ENCODE measurements at places on chromosomes 4 and X.

DNA sequence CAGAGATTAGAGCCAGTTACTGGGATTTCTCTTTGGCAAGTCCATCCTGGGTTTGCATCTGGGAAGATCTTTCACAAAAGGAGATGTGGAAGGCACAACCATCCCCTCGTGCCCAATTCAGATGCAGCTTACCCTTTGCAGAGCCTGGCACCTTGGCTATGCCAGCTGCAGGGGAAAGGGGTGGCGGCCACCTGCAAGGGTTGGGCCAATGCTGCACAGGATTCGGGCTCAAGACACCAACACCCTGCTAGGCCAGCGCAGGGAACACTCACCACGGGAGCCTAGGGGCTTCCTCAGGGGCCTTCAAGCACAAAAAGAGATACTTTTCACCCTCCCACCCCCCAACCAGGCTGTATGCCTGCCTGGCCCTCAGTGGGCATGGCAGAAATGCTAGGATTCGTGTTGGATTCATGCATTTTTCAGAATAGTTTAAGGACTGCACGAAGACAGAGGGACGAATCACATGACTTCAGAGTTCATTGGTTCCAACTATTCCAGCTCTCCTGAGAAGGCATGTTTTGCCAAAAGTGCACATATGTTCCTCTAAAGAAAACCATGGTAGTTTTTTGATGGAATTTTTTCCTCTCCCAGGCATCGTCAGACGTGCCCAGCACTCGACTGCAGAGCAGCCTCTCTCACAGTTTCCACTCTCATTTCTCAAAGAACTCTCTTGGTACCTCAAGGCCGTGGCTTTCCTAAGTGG lies 94.4 kb downstream of the PHKA2 start:
- DNase-seq, result no peak

DNA sequence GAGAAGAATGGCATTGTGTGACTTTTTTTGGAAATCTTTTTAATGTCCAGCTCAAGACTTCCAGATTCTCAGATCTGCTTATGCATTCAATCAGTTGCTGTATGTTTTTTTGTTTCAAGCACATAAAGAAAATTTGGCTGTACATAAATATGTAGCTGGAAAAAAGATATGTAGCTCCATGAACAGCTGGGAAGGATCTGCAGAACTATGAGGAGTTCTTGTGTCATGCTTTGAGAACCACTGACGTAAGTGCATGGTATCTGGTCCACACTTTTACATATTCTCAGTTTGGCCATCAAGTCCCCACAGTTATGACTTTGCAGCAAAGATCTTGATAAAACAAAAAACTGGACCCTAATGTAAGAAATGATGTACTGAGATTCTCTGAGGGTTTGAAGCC lies 165.9 kb downstream of the KIT start:
- DNase-seq, result no peak

DNA sequence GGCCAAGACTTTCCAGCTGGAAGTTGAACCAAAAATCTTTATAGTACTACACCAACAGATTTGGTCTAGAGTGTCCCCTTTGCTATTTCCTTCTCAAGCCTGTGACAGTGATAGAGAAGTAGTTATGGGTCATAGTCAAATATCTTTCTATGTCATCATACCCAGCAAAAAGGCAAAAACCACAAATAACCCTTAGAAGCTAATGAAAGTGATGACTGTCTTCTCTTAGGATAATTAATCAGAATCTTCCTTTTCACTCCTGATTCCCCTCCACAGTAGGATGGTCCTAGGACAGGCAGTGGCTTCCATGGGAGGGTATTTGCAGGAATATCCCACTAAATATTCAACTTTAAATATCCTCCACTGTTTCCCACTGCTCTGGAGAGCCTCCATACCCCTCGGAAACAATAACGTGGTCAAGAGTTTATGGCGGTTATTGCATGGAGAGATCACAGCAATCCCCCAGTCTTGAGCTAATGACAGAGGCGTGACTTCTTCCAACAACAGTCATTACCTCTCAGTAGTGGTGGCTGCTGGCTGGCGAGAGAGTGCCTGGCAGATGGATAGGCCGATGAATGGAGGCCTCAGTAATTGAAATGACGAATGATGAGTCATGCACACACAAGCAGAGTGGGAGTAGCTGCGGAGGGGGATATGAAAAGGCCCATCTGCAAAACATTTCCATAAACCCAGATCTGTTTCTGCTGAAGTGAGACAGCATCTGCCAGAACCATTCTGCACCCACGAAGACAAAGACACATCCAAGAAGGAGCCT lies 154.9 kb downstream of the STK32B start:
- no peak for DNase-seq

- DNase-seq, result no peak
Measured at GRCh38 chr4:128812442-128813235, 3.1 kb downstream of the JADE1 start.

GRCh38 chrX:40853004-40853815 lies 117.9 kb upstream of the MED14 start:
- no peak for DNase-seq

DNA sequence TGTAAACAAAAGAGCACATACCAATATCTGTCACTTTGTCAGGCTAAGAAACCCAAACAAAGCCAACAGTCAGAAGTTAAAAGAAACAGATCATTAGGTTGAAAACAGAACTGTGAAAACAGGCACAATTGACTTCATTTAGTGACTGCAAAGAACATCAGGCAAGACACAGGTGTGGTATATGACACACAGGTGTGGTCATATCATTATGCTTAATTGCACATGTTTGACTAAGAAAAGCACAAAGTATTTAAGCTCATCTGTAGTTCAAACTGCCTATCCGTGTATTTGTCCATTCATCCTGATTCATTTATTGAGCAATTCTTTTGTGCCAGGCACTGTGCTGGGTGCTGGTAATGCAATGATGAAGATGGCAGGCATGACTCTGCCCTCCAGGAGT lies 150.7 kb downstream of the DEFB131A start:
- DNase-seq, result no peak

GRCh38 chr4:186002853-186003252 lies 66.1 kb upstream of the TLR3 start:
- no peak for DNase-seq

DNA sequence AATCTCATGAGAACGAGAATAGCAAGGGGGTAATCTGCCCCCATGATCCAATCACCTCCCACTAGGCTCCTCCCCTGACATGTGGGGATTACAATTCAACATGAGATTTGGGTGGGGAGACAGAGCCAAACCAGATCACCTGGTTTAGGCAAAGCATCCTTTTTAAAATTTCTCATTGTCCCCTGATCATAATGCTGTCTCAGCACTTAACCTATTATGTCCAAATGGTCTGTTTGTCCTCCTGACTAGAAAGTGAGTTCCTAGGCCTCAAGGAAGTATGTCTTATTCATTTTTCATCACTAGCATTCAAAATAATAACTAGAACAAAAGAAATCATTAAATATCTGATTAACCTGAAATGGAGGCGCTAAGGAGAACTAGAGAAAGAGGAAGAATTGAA lies 7.9 kb upstream of the PRMT9 start:
- no peak for DNase-seq

DNA sequence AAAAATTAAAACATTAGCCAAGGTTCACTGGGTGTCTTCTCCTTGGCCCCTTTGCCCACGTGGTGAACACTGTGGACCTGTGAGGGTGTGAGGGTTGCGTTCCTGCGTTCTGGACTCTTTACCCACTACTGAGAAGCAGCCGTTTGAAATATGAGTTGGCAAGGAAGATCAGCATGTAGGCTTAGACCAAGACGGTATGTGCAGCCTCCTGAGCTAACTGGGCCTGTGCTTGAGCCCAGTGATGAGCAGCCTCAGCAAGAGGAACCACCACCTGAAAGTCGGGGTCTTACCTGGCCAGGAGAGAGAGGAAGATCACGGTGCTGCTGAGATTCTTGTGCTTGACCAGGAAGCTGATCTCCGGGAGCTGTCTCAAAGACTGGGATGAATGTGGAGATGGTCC lies 19.5 kb downstream of the RGS12 start:
- DNase-seq, result no peak

GRCh38 chr4:173091362-173091761 lies 77.2 kb upstream of the GALNT7 start:
- DNase-seq, result no peak

- DNase-seq, result no peak
Measured at GRCh38 chrX:111100191-111100590, 4.2 kb downstream of the PAK3 start.
